ENCODE measurements at places on chromosomes 5 and 9. TPM values are rescaled to one million over a fixed set of nuclear protein-coding genes. Genes with fewer than 3 reads are reported as not detected.

DNA sequence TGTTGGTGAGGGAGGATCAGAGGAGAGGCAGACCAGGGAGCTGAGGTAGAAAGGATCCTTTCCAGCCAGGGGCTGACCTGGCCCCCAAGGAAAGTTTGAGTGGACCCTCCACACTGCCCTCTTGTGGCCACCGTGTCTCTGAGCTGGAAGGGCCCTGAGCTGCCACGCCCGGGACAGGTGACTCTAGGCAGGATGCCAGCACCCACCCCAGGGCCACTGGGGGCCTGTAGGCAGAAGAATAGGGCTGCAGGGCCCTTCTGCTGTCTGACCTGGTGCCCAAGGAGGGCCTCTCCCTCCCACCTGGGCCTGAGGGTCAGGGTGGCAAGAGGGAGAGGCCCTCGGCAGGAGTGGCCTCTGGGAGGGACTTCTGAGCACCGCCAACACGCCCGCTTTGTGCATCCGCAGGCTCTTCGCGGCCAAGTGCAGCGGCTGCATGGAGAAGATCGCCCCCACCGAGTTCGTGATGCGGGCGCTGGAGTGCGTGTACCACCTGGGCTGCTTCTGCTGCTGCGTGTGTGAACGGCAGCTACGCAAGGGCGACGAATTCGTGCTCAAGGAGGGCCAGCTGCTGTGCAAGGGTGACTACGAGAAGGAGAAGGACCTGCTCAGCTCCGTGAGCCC lies 76.8 kb downstream of the LMX1B start:
- peak; percentile 54 for DNase-seq

- DNase-seq: no peak
Observed at GRCh38 chr5:73358366-73358765, 90.2 kb downstream of the FOXD1 start.

DNA sequence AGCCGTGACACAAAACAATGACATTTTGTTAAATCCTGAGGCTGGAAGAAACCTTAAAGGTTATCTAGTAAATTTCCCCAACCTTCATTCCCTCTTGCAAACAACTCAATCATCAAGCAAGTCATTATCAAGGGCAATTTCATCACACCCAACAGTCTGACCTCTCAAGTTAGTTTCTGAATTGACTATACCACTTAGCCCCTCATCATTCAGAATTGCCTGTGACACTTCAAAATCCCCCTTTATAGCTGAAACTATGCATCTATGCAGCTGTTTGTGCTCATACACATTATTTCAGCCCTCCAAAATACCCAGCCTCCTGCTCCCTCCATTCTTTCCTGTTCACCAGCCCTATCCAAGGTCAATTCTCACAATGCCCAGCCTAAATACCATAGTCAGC lies 24.6 kb downstream of the LPAR1 start:
- no peak for DNase-seq

DNA sequence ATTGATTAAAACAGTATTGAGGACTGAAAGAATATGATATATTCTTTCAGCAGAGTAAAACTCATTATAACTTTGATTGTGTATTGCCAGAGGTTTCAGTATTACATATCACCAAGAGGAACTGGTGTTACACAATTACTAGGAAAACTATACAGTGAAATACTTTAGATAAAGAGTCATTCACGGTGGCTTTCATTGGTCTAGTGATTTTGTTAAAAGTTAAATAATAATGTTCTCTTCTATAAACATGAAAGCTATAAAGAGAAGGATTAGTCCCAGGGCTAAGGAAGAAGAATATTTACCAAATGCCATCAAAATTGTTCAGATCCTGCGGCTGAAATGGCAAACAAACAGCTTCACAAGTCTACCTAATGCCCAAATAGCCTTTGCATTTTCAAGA lies 306.2 kb downstream of the SEMA5A start:
- no peak for DNase-seq

DNA sequence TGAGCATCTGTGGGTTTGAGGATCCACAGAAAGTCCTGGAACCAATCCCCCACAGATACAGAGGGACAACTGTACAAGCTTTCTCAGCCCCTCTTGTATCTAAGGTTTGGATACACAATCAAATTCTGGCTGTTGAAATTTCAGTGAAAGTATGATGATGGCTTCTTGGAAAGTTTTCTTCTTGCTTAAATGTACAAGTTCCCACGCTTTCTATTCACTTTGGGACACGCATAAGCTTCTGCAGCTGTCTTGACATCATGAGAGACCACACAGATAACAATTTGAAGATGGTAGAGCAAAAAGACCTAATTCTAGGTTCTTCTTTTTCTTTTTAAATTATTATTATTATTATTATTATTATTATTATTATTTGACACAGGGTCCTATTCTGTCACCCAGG lies 31.6 kb upstream of the ARL15 start:
- no peak for DNase-seq

- DNase-seq: no peak
Observed at GRCh38 chr9:126856326-126856877, 4.0 kb upstream of the ZBTB34 start.

DNA sequence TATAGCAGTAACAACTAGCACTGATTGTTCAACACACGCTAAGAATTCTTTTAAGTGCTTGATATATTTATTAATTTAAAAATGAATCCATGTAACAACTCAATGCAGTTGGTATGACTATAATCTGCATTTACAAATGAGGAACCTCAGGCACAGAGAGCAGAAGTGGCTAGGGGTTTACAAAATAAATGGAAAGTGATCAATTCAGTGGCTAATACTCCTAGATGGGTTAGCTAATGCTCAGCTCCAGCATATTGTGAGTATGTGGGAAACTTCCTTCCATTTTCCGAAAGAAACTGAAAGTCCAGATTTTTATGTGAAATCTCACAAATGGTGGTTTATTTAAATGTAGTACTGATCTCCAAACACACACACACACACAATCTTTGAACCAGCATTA lies 128.0 kb downstream of the RFX3 start:
- no peak for DNase-seq

- DNase-seq: no peak
Observed at GRCh38 chr5:75202935-75203334, 33.7 kb downstream of the ANKRD31 start.

GRCh38 chr9:28121366-28121765 lies 548.1 kb upstream of the C9orf72 start:
- DNase-seq: no peak

The DMRT3 gene
- under 0.01 TPM for total RNA-seq

The LAMC3 gene
- total RNA-seq: under 0.01 TPM

The SLC22A4 gene
- 7.3 TPM for total RNA-seq

Measured in hematopoietic multipotent progenitor cell (in vitro differentiated cells).